Activated T-cell treated with anti-CD3 and anti-CD28 coated beads, Interleukin-2, amount 50 U/mL, for 4 hours (primary cell): ENCODE measurements at places on chromosomes 4 and X.

DNA sequence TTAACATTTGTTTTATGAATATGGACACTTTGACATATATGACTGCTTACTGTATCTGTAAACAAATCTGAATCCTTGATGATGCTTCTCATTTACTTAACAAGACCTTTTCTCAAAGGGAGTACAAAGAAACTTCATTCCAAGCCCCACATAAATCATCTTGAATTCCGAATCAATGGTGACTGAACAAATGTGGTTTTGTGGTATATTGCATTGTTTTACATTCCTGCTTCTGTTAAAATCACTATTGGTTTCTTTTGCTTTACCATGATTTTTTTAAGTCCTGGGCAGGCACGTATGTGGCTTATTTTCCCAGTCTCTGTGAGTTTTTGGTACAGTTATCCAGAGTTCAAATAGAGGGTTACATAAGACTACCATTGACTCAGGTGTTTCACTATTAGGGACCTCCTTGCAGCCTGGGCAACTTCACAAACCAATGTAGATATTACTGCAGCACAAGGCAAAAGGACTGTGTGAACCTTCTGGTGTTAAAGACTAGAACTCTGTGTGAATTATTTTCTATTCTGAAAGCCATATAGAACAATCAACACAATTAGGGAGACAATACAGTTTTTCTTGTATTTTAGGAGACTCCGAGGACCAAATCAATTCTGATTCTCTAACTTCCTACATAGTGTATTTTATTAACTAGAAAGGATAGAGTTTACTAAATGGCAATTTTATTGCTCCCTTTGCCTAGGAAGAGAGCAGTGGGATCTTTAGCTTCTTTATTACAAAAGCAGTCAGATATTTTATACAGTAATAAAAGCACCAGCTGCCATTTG, 196.4 kb downstream of the GALNTL6 start:
- DNase-seq, result no peak

DNA sequence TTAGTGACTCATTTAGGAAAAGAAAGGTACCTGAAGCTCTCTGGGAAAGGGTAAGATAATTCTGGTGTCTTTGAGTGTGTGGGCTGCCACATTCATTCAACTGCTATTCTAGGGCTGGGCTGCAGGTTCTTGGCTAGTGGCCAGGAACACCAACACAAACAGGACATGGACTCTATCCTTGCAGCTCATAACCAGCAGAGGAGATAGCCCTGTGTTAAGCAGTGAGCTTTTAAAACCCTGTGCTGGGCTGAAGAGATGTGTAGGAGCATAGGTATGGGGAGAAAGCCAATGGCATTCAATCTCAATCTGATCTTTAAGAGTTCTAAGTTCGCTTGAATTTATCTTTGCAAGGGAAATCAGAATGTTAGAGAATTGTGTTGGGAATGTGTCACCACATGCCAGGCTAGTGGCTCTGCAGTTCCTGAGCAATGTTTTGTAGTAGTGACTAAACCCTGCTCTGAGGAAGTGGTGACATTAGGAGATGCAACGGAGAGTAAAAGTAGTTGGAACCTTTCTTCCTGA, 39.2 kb downstream of the SGMS2 start:
- DNase-seq, result no peak

- no peak for DNase-seq
Observed at GRCh38 chr4:7285244-7286094, 93.1 kb downstream of the SORCS2 start.

GRCh38 chrX:28016823-28017222, 35.6 kb upstream of the DCAF8L1 start:
- DNase-seq, result no peak

GRCh38 chr4:7166981-7167700, 25.2 kb upstream of the SORCS2 start:
- DNase-seq, result no peak

GRCh38 chr4:183698909-183699308, 39.8 kb downstream of the TRAPPC11 start:
- DNase-seq, result no peak

DNA sequence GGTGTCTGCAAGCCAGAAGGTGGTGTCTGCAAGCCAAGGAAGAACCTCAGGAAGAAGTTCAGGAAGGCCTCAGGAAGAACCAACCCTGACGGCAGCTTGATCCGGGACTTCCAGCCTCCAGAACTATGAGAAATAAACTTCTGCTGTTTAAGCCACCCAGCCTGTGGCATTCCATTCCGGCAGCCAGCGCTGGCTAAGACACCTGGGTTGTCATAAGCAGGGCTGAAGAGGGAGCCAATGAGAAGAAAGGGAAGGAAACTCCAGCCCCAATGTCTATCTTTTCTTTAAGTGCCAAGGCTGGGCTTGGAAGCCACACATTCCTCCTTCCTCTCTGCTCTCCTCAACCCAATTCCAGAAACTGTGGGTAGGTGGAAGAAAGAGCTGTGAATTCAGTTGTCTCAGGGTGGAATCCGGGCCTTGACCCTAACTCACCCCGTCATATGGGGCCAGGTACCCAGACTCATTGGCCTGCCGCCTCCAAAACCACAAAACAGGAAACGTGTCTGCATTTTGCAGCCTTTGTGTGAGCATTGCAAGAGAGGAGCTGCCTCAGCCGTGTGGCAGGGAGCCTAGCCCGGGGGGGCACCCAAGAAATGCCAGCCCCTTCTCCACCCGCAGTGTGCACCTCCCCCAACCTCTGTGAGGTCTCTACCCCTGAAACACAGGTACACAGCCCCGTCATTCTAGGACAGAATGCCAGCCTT, 26.8 kb downstream of the CRMP1 start:
- no peak for DNase-seq

GRCh38 chrX:81377329-81377728, 175.4 kb downstream of the SH3BGRL start:
- no peak for DNase-seq

GRCh38 chr4:78764498-78764961, 11.6 kb upstream of the BMP2K start:
- no peak for DNase-seq

DNA sequence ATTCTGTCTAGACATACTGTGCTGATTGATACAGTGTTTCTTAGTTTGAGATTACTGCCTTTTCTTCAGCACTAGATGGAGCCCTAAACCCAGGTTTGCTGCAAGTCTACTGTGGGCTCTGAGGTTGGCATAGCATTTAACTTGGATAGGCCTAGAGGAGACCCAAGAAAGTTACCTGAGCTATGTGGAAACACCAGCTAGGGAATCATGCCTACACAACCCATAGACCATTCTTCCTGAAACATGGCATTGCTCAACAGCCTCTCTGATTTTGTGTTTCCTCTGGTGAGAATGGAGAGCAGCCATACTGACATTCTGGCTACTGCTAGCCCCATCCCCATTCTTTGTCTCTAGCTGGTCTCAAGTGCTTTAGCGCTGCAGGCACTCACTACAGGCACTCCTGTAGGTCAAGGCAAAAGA, 287.7 kb upstream of the PCDH18 start:
- no peak for DNase-seq

- DNase-seq, result no peak
Observed at GRCh38 chr4:186079694-186080093, 10.7 kb downstream of the TLR3 start.

DNA sequence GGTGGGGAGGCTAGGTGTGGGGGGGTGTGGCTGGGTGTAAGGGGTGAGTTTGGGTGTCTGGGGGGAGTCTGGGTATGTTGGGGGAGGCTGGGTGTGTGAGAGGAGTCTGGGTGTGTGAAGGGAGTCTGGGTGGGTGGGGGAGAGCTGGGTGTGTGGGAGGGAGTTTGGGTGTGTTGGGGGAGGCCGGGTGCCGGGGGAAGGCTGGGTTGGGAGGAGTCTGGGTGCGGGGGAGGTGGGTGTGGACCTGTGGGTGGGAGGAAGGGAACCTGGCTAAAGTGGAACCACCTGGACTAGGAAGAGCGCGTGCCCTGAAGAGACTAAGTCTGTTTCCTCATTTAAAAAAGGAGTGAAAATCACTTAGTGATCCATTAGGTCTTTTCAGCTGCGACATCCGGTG, 18.3 kb downstream of the SPON2 start:
- no peak for DNase-seq

GRCh38 chr4:11418610-11419009, 10.1 kb downstream of the HS3ST1 start:
- DNase-seq, result no peak

GRCh38 chrX:140132937-140133336, 167.6 kb upstream of the CXorf66 start:
- no peak for DNase-seq

DNA sequence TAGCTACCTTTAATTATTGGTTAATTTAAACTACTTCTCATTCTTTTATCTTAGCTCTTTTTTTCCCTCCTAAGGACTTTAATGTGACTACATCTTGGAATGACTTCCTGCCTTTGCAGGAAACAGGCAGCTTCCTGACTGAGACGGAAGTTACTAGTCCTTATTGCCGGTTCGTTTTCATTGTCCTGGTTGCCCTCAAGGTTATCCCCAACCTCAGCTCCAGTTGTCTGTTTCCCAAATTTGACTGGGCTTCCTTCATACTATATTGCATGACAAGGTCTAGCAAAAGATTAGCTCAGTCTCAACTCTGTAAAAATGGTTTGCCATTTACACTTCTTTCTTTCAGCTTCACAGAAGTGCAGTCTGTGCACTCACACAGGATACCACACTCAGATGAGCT, 109.9 kb upstream of the DDX53 start:
- no peak for DNase-seq

GRCh38 chr4:2333356-2333841, 71.5 kb upstream of the MXD4 start:
- no peak for DNase-seq

DNA sequence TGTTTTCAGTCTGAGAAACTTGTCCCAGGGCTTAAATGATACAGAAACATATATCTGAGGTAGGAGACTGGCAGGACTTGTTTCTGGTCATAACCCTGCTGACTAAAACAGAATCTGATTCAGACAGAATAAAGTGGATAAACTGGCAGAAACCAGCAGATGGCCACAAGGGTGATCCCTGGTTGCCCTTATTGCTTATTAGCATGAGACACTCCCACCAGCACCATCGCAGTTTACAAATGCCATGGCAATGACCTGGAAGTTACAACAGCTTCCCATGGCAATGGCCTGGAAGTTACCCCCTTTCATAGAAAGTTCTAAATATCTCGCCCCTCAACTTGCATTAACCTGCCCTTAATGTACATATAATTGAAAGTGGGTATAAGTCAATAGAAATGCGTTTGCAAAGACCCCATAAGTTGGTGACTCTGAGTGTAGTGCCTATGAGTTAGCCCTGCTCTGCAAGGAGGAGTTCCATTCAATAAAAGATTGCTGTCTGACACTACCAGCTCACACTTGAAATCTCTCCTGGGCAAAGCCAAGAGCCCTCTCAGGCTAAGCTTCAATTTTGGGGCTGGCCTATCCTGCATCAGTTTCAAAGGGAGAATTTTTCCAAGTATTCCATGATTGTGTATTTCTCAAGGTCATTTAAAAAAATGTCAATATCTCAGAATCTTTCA, 52.9 kb upstream of the PAGE5 start:
- DNase-seq, result no peak

DNA sequence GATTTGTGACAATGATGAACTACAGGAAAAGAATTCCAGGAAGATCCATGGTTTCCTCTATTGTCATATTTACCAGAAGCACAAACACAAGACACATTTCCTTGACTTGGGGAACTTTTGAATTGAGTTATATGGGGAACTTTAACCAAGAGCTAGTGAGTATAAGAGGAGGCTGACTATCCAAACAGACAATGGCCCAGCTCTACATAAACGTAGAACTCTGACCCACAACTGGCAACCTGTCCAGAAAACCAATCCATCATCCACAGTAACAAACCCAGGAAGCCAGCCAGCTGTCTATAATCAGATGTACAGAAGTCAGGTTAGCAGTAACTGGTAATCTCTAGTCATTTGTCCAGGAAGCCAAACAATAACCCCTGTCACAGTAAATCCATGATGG, 167.0 kb upstream of the CPEB2 start:
- no peak for DNase-seq

DNA sequence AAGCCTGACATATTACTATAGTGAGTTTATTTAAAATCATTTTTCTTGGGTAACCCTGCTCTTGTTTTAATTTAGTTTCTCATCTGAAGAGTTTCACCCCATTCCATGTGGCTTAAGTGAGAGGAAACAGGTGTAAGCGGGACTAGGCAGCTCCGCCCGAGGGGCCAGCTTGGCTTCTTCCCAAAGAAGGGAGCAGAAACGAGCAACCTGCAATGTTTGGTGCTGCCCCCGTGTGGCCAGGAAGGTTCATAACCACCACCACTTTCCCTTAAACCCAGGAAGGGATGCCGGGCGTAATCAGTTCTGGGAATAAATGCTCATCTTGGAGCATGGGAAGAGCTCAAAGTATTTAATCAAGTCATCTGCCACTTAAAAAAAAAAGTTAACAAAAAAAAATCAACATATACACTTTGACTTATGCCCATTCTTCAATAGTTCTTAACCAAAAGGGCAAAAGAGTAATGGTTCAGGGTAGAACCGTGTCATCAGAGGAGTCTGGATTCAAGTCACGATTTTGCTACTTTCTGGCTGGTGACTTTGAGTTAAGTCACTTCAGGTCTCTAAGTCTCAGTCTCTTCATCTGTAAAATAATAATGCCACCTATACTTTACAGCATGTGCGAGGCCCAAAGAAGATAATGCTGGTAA, 147.9 kb downstream of the NSUN7 start:
- peak; percentile 60 for DNase-seq
